SK-N-SH (cell line): ENCODE measurements at places on chromosomes 1 and 21.

DNA sequence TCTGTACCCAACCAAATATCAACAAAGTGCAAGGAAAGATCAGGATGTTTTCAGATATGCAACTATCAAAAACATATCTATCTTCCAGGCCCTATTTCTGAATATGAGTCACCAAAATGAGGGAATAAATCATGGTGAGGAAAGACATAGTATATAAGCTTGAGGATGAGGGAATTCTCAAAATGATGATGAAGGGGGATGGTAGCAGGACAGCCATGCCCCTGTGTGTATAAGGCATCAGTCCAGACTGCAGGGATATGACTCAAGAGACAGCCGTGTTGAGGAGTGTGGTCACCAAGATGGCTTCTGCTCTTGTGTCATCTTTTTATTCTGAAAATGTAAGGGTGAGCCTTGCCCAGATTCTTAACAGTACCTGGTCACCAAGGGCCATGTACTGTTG lies 4.4 kb upstream of the WDR64 start:
- DNase-seq, result no peak

GRCh38 chr1:14697353-14697752 lies 98.9 kb downstream of the KAZN start:
- DNase-seq, result no peak

GRCh38 chr21:38813143-38813542 lies 7.4 kb downstream of the ETS2 start:
- no peak for DNase-seq

DNA sequence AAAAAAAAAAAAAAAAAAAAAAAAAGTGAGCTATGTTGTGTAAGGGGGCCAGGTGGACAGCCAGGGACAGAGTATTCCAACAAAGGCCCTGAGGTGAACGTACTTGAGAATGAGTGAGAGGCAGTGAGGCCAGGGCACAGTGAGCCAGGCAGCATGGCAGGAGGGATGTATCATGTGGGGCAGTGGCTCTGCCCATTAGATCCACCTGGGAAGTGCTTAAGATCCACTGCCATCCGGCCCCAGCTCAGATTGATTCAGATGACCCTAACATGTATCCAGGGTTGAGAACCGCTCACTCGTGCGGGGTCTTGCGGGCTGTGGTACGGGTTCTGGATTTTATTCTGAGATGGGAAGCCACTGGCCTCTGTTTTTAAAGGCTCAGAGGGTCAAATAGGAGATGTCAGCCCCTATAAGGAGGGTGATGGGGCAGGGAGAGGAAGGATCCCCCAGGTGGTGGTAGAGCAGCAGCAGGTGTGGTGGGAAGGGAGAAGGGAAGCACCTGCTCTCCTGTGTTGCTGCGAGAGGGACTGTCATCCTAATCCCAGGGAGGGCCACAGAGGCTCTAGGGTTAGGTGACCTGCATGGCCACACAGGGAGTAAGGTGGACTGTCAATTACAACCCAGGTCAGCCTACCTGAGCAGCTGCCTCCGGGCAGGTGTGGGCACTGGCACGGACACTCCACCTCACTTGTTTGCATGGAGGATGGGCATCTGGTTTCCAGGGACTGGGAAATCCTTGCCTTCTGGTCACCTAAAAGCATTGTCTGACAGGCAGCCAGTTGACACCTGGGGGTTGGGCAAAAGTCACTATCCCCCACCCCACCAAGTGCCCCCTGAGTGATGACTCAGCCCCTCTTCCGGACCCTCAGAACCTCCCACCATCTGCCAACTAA lies 31.6 kb downstream of the CDK18 start:
- peak; percentile 4 for DNase-seq

- no peak for DNase-seq
Observed at GRCh38 chr1:177873238-177873637, 96.6 kb downstream of the SEC16B start.

- peak; percentile 80 for DNase-seq
Observed at GRCh38 chr1:153771841-153772593, 3.2 kb upstream of the SLC27A3 start.

- no peak for DNase-seq
Observed at GRCh38 chr1:158813164-158813563, 18.0 kb upstream of the MNDA start.

DNA sequence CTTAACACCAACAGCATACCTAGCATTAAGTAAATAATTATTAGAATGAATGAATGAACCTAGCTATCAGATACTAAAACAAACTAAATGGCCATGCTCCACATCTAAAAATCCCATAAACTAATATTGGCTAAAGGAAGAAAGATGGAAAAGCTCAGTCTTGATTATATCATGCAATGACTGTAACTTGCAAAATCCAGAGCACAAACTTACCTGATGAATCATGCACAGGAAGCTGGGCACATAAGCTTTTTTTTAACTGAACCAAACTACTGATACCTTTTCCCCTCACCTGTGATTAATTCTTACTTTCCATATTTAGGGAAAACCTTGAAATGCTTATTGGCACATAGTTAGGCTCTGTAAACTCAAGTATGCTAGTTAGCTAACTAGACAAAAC lies 70.2 kb downstream of the KIF14 start:
- DNase-seq, result no peak

DNA sequence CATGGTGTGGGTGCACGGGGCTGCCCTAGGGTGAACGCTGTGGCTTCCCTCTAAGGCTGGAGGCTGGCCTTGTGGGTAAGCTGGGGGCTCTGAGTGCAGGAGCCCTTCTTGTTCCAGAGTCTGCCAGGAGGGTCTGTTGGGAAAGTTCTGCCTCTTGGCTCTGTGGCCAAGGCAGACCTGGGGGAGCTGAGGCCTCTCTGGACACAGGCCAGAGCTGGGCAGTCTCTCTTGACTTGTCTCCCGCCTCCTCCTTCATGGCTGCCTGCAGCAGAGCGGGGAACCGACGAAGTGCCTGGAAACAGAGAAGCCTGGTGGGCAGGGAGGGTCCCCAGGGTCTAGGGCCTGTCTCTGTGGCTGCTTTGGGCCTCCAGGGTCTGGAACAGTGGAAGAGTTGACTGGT lies 30.3 kb upstream of the PEX10 start:
- DNase-seq, result no peak

GRCh38 chr1:197991594-197991993 lies 74.4 kb downstream of the LHX9 start:
- no peak for DNase-seq

GRCh38 chr1:230074762-230075161 lies 7.7 kb downstream of the GALNT2 start:
- no peak for DNase-seq

- DNase-seq, result no peak
Observed at GRCh38 chr1:176558561-176558960, 95.6 kb downstream of the PAPPA2 start.

DNA sequence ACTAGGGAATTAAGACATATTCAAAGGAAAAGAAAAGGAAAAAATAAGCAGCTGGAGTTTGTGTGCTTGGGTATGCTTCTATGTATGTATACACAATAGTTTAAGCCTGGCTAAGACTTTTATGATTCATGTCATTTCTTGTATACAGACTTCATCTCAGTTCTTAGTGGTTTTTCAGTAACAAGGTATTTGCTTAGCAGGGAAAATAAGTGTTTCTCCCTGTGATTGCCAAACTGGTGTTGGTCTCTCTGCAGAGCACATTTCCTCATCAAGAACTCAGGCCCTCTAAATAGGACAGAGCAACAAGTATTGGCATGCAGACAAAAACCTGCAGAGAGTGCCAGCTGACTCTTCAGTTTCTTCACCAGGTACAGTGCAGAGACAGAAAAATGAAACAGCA lies 484.4 kb upstream of the ZRANB2 start:
- no peak for DNase-seq

DNA sequence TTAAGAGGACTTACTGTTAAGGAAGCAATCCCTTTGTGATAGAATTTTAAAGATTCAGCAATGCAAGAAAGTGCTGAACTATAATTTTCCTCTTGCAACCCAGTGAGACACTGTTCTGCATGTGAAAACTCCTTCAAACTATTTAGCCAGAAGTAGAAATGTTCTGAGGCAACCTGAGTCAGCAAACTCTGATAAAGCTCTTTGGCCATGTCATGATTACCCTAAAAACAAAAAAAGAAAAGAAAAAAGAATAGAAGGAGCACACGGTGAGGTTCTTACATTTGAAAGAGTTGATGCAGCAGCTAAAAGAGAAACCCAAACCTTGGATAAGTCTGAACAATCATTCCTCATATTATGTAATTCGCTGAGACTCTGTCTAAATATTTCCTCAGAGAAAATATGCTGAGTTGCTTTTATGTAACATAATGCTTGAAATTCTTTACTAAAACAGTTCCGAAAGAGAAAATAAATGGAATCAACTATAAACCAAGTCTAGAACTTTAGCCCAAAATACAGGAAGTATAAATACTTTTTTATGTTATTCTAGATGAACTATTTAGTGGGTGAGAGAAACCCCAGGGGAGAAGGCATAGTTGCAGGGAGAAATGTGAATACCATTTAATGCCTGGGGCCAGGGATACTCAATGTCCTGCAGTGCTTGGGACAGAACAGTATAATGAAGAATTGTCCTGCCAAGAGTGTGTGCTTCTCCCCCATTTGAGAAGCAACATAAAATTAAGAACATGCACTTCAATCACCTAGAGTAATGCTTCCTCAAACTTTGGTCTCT lies 60.0 kb downstream of the INTS7 start:
- no peak for DNase-seq

DNA sequence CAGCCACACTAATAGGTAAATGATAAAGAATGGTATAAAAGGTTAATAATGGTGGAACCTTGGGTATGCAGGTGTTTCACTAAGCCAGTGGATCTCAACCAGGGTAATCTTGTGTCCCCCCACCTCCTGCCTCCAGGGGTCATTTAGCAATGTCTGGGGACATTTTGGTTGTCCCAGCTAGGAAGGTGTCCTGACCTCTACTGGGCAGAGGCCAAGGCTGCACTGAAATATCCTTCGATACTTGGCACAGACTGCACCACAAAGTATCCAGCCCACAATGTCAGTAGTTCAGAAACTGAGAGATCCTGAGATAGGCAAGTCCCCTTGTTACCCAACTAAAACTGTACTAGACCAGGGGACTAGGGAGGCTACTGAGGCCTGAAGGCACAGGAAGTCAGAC lies 113.6 kb upstream of the TIAM1 start:
- DNase-seq, result peak; percentile 19

GRCh38 chr1:116031302-116031835 lies 55.1 kb downstream of the SLC22A15 start:
- no peak for DNase-seq

- DNase-seq, result peak; percentile 37
Observed at GRCh38 chr1:85417876-85418275, 47.1 kb downstream of the DDAH1 start.

DNA sequence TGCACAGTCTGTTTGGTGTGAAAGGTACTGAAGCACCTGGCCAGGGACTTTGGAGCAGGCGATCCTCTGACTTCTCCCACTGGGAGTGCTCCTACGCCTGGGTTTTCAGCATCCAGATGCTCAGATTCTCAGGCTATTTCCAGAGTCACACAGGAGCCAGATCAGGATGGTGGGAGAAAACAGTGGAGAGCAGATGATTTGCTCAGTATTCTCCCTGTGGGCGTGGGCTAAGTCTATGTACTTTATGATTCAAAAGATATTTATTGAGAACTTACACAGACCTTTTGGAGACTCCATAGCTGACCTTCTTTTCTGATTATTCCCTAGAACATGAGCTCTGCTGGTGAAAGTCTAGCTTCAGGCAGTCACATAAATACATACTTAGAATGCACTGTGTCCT lies 134.6 kb downstream of the TENT5C start:
- no peak for DNase-seq

DNA sequence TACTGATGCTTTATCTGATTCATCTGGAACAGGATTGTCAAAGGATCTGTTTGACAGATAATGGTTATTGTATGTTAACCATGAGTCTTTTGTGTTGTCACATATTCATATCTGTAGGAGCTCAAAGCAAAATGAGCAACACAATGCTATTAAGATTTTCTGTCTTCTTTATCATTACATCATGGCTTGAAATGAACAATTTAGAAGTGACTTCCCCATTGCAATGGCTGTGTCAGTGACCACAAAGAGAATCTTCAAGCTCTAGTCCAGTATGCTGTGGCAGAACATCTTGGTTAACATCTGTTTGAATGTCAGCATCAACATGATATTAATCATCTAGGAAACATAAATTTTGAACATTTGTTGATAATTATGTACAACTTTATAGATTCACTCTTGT lies 1148.5 kb downstream of the PLA2G4A start:
- no peak for DNase-seq

- no peak for DNase-seq
Observed at GRCh38 chr1:224373008-224373590, 16.4 kb downstream of the CNIH4 start.
